ENCODE measurements at places on chromosomes 7 and 10.

- DNase-seq, result no peak
Observed at GRCh38 chr7:103140685-103141084, 8.2 kb downstream of the NAPEPLD start.

DNA sequence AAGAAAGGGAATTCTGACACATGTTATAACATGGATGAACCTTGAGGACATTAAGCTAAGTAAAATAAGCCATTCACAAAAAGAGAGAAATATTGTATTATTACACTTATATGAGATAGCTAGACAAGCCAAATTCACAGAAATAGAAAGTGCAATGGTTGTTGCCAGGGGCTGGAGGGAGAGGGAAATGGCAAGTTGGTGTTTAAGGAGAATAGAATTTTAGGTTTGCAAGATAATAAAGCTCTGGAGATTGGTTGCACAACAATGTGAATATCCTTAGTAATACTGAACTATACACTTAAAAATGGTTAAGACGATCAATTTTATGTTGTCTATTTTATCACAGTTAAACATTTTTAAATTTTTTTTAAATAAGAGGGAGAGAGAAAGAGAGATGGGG, 25.0 kb upstream of the ADD3 start:
- DNase-seq, result no peak

DNA sequence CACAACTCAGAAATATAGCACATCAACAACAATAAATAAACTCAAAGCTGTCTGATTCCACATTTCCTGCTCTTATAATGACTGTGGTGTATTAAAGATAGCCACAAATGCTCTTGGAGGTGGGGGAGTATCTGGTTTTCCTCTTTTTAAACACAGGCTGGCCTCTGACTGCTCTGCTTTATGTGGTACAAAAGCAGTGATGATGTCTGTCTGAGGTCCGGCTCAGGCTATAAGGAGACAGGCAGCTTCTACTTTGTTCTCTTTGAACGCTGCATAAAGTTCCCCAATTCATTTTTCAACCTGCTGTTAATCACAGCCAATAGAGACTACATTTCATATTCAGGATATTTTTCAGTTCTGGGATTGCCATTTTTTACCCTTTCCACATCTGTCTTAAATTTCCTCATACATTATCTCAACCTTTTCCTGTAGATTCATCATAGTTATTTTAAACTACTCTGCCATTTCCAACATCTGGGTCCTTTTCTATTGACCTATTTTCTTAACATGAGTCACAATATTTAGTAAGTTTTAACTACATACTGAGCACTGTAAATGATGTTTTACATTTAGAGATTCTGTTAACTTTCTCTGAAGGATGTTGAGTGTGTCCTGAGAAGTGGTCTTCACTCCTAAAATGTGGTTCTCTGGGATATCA, 64.9 kb downstream of the CRPPA start:
- DNase-seq, result no peak

- no peak for DNase-seq
Observed at GRCh38 chr10:128026615-128027300, 99.5 kb downstream of the MKI67 start.

DNA sequence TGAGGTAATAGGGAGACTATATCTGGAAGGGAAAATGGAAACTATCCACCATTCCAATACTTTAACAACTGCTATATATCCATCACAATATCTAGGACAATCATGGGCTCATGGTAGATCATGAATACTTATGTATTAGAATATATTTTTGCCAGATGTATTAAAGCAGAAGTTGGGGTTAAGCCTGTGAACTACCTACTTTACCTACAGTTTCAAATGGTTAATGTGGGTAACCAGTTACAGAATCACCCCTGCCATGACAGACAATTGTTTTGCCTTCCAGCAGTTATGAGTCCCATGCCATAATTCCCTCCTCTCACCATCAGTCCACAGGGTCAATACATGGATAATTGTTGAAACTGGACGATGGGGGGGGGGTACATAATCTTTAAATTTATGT, 29.9 kb upstream of the RAPGEF5 start:
- DNase-seq, result no peak

GRCh38 chr10:80509403-80510161, 28.1 kb upstream of the SH2D4B start:
- no peak for DNase-seq

DNA sequence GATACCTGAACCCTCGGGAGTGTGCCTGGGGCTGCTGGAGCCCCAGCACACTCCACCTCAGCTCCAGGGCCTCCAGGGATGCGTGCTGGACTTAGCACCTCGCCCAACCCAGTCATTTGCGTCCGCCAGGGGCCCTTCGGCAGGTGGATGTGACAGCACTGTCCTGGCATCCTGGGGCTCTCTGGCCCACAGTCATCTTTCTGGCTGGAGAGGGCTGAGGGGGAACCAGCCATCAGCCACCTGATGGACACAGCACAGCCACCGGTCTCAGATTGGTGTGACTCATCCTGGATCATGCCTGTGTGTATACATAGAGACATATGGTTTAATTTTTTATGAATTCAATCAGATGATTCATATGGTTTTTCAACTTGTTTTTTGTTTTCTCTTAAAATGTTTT, 11.1 kb downstream of the ZNF775 start:
- no peak for DNase-seq

DNA sequence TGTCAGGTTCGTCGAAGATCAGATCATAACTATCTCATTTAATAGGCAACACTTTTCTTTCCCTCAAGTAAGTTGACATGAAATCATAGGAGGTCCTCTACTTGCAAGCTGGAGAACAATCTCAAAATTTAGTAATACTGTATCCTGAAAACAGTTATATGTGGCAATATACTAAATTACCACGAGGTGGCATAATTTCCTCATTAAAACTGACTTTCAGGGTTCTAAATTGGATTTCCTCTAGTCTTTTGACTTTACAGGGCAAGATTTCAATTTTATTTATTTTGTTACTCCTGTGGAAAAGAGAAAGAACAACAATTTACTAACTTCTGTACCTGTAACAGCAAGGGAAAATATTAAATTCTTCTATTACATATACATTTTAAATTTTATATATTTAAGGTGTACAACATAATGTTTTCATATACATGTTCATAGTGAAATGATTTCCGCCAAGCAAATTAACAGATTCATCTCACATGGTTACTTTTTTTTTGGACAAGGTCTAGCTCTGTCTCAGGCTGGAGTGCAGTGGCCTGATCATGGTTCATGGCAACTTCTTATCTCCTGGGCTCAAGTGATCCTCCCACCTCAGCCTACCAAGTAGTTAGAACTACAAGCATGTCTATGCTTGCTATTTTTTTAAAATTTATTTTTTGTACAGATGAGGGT, 53.4 kb upstream of the CYP2C18 start:
- no peak for DNase-seq

GRCh38 chr7:35584990-35585389, 109.9 kb downstream of the HERPUD2 start:
- no peak for DNase-seq

GRCh38 chr7:7125963-7126362, 56.4 kb upstream of the C1GALT1 start:
- DNase-seq, result no peak

- DNase-seq, result no peak
Observed at GRCh38 chr7:158077934-158078910, 509.4 kb downstream of the PTPRN2 start.

DNA sequence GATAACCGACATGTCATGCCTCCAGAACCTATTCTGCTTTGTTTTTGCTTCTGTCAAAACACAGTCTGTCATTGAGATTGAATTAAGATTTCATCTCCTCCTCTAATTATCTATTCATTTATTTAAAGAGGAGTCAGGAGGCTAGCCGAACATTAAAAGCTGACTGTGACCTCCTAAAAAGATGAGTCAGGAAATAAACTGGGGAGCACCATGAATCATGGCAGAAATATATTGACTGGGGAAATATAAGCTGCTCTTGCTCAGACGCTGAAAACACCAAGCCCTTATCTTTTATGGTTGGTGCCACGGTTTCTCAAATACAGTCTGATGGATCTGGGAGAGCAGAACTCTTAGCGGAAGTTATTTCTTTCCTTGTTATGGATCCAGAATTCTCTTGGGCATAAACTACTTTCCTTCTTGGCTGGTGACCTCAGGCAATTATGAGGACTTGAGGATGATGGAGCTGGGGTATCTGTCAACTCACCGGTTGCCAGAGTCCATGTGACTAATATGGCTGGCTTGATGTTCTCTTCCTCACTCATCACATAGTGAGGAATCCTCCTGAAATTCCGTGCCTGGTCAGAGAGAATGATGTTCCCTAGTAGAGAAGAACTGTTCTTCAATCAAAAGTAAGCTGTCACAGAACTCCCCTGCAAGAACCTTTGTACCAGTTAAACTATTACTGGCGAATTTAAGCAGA, 307.6 kb upstream of the PHYHIPL start:
- DNase-seq, result no peak

DNA sequence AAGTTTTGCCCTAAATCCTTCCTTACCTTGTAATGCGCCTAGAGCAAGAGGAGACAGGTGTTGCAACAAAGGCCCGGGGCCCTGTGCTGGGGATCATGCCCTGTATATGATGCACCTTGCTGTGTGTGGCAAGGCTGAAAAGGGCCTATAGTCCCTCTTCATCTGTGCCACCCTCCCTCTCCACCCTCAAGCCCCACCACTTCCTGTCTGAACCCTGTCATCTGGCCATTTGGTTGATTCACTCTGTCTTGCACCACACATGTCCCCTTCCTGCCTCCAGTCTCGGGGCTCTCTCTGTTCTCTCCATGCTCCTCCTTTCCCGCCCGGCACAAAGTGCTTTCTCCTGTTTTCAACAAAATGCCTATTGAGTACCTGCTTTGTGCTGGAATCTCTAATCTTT, 11.5 kb upstream of the MALSU1 start:
- DNase-seq, result no peak

DNA sequence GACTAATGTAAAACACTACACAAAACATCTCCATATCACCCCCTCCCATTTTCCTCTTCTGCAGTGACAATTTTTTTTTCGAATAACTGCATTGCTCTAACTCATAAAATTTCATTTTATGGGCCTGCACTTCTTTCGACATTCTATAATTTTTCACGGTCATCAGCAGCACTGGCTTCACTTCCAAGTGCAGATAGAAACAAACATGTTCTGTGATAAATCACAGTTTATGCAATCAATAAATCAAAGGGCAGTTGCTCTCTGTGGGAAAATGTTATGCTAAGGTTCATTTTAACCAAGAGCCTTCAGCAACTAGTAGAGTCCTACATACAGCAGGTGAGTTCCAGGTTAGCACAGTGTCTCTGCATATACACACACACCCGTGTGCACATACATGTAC, 100.1 kb downstream of the GPAM start:
- no peak for DNase-seq

DNA sequence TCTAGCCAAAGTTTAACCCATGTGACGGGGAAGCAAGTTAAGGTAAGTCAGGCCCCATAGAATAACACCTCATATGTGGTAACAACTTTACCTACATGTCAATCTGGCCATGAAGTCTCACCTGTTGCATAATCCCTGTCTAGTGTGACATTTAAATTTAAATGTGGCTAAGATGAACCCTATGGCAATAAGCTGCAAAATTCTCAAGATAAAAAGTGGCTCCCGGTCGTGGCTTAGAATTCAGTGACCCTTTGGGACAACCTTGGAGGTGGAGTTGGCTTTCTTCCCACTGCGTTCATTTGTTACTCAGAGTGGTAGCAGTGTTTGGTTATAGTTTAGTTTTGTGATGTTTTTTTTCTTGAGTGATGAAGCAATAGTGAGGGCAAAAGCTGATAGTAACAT, 90.6 kb downstream of the ARID5B start:
- no peak for DNase-seq

DNA sequence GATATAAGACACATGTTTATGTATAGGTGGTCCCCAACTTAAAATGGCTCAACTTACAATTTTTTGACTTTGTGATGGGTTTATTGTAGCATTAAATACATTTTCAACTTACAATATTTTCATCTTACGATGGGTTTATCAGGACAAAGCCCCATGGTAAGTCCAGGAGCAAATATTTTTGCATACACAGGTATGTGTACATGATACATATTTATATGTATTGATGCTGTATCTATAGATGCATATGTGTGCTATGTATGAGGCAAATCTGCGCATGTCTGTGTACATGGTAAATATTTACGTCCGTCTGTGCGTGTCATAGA, 664 bp upstream of the UBE3C start:
- no peak for DNase-seq

DNA sequence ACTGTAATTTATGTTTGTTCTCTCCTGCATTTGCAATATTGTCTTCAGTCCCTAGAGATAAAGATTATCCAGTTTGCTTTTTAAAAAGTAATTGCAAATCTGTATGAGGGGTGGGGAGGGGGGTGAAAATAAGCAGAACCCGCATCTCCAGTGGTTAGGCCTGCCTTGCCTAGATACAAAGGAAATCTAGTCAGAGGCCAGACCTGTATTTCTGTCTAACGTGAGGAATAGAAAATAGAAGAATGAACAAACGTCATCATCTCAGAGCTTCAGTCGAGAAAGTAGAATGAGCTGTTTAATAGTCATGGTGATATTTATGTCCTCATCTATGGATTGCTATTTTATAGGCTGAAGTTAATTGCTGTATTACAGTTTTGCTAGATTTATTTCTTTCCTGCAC, 284.2 kb downstream of the BICC1 start:
- no peak for DNase-seq

GRCh38 chr10:63884426-63884825, 363.2 kb downstream of the REEP3 start:
- no peak for DNase-seq

DNA sequence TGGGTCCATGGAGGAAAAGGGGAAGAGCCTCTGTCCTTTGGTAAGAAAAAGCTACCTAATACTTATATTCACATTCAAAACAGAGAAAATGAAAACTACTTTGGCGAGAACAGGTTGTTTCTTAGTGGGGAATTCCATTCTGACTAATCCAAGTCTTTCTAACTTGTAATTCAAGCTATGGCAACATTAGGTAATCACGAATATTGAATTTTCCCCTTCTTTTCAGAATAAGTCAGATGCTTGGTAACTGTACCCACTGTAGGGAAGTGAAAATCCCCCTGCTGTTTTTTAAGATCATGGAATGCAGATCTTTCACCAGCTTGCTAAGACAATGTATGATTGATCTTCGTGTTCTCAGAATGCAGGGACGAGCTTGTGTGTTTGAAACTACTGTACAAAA, 384.4 kb downstream of the TCERG1L start:
- no peak for DNase-seq

- DNase-seq, result no peak
Observed at GRCh38 chr10:32347363-32348022, 535 bp upstream of the EPC1 start.

Data from activated CD4-positive, CD25-positive, alpha-beta regulatory T cell treated with anti-CD3 and anti-CD28 coated beads, Interleukin-2, amount 50 U/mL, for 16 hours (primary cell).